ENCODE measurements at places on chromosomes 1 and 21.

DNA sequence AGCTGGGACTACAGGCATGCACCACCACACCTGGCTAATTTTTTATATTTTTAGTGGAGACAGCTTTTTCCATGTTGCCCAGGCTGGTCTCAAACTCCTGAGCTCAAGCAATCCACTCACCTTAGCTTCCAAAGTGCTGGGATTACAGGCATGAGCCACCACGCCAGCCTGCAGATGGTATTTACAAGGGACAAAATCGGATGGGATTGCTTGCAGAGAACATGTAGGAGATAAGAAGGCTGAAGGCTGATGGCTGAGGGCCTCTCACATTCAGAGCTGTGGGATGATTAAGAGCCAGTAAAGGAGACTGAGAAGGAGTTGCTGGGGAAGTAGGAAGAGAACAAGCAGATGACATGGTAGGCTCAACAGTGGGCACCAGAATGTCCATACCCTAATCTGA is 24.0 kb upstream of the QSOX1 start:
- DNase-seq, result no peak

DNA sequence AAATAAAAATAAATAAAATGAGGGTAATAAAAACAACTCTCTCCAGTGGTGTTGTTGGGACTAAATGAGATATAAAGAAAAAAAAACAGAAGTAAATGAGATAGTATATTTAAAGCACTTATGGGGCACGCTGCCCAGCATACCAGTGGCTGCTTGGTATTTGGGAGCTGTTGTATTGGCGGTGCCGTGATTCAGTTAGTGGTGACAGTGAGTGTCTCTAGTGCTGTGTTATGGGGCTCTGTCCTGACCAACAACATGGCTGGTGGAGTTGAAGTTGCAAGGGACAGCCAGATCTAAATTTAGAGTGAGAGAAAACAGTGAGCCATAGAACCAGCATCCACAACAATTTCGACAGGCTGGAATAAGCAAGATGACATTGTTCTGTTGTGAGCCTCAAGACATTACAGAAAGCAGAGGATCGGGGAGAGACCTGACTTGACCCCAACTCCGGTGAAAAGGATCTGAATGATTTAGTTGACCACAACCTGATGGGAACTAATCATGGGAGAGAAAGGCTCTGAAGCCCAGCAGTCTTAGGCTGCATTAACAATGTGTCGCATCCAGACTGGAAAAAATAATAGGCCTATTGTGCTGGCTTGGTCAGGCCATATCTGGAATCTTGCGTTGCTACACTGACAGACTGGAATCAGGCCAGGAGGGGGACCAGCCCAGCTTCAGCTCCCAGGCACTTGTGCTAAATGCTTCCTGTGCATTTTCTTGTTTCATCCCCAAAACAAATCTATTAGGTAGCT is 2.4 kb upstream of the MFSD2A start:
- DNase-seq, result no peak

- DNase-seq, result no peak
Measured at GRCh38 chr21:41927727-41928409, 25.9 kb downstream of the C2CD2 start.

- DNase-seq, result no peak
Measured at GRCh38 chr1:152020849-152021248, 16.0 kb downstream of the S100A11 start.

DNA sequence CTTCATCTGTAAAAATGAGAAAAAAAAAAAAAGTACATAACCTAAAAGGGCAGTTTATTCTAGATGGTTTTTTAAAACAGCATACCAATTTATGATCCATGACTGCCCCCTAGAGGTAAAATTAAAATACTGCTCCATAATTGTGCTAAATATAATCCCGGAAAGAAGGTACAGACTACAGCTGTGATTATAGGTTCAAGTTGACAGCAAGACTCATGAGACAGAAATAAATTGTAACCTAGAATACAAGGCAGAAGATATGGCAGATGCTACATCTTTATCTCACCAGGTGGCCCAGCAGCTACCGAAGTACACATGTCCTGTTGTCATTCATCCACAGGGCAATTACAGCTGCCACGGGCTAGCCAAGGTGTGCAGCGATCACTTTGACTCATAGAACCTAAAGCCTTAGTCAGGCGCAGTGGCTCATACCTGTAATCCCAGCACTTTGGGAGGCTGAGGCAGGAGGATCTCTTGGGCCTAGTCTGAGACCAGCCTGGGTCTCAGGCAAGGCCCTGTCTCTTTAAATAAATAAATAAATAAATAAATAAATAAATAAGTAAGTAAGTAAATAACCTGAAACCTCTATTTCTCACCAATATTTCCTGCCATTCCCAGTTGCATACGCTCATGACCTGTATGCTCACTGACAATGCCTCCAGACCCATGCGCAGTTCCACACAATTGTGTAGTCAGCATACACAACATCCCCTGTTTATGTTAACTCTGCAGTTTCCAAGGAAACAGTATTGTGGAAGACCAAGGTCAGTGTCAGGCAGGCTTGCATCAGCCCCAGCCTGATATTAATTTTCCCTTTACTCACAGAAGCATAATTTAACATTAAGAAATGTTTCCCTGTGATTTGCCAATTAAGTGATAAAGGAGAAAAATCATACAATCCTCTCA is 18.3 kb upstream of the PPIE start:
- no peak for DNase-seq

- no peak for DNase-seq
Measured at GRCh38 chr1:96683931-96684330, 37.7 kb upstream of the PTBP2 start.

DNA sequence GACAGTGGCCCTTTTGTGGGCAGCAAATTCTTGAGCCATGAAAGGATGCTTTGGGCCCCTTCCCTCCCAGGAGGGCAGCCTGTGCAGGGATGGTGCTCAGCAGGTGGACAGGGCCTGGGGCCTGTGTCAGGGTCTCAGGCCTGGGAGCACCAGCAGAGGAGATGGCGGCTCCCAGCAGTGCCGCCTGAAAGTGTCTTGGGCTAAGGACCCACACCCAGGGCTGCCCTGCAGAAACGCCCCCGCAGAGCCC is 23.9 kb downstream of the FTCD start:
- DNase-seq, result no peak

DNA sequence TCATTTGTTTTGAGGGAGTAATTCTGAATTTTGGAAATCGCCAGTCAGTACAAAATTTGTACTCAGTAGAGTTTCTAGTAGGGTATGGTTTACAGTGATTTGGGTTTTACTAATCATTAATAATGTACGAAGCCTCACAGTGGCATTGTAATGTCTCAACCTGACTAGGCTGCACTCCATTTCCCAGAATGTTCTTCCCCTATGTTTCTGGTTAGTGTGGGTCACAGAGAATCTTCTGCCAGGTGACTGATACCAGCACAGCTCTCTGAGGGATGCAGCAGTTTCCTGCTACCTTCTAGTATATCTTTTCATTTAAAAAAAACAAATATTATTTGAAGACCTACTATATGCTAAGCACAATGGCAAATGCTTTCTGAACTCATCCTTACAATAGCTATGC is 112.9 kb downstream of the PTPN14 start:
- DNase-seq, result no peak

- DNase-seq, result no peak
Measured at GRCh38 chr1:229031481-229032341, 239.2 kb upstream of the RAB4A start.

DNA sequence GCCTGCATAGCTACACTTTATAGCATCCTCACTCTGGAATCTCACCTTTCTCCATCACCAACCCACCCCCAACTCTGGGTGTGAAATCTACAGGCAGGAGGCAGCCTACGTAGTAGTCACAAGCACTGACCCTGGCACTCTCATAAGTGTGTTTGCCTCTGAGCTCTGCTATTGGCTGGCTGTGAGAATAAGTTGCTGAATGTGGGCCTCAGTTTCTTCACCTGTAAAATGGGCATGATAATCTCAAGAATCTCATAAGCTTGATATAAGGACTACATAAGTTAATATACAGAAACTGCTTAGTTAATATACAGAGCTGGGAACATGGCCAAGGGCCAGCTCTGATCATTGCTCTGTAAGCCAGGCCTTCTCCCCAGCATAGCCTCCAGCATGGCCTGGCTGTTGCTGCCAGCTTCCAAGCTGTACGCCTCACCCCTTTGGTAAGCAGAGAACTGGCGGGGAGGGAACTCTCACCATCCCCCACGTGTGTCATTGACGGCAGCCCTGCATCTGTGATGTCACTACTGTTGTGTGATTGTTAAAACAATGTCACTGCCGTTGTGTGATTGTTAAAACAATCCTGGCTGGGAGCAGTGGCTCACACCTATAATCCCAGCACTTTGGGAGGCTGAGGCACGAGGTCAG is 53.3 kb downstream of the SYF2 start:
- no peak for DNase-seq

GRCh38 chr1:66834926-66835325 is 33.9 kb upstream of the INSL5 start:
- DNase-seq, result no peak

- no peak for DNase-seq
Measured at GRCh38 chr1:108645564-108646184, 15.2 kb downstream of the HENMT1 start.

- no peak for DNase-seq
Measured at GRCh38 chr1:153805886-153806719, 30.9 kb downstream of the SLC27A3 start.

DNA sequence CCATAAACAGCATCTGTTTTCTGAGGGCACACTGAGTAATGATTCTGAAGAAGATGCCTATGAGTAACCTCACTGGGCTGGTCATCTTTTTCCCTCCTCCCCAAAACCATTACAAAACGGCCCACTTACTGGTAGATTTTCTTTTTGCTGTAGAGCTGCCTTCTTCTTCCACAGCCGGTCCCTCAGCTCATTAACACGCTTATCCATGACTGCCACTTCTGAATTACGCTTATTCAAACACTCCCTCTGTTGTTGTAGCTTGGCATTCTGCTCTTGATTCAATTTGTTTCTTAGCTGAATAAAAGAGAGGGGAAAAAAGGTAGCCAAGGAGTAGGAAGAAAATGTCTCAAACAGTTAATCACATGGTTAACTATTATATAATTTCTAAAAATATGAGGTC is 43.1 kb downstream of the TP53BP2 start:
- DNase-seq, result no peak

- no peak for DNase-seq
Measured at GRCh38 chr1:71307451-71307850, 226.6 kb upstream of the ZRANB2 start.

DNA sequence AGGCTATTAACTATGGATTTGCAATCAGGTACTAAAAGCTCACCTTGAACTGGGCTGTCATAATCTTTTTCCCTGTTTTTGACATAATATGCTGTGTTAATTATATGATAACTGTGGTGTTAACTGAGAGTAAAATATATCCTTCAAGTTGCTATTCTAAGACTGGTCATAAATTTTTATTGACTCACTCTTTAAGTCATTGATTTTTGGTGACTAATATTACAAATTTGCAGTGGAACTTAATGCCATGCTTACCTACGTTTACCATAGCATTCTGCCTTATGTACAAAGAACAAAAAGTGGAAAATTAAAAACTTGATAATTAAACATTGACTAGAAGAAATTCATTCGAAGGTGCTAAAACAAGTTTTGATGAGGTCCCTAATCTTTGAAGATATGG is 872.4 kb downstream of the BRINP3 start:
- DNase-seq, result no peak

DNA sequence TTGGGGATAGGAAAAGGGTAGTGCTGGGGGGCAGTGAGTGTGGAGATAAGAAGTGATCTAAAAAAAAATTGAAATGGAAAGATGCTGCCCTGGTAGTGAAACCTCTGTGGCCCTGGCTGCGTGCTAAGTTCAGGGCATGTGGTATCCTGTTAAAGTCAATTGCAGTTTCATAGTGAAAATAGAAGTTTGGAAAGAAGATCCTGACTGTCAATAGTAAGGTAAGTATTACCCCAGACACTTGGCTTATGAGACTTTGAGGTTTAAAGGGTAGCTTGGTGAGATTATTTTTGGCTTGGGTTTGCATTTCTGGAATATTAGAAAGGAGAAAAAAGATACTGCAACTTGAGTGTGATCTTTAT is 6.8 kb downstream of the ARID1A start:
- DNase-seq, result no peak

DNA sequence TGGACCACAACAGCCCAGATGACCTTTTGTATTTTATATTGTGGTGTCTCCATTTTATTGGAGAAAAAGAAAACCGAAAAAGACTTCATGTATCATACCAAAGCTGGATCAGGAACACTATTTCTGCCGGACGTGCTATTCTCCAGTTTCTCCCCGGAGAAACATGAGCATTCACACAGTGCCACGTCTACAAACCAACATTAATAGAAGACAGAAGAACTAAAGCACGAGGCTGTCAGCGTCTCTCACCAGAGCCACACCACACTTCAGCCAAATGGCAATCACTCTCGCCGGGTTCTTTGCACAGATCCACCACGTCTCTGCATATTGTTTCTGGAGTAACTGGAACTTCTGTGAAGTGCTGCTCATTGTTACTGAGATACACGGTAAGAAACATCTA is 24.8 kb downstream of the TP53BP2 start:
- DNase-seq, result no peak

- DNase-seq, result no peak
Measured at GRCh38 chr1:90881034-90881433, 140.8 kb downstream of the ZNF644 start.

DNA sequence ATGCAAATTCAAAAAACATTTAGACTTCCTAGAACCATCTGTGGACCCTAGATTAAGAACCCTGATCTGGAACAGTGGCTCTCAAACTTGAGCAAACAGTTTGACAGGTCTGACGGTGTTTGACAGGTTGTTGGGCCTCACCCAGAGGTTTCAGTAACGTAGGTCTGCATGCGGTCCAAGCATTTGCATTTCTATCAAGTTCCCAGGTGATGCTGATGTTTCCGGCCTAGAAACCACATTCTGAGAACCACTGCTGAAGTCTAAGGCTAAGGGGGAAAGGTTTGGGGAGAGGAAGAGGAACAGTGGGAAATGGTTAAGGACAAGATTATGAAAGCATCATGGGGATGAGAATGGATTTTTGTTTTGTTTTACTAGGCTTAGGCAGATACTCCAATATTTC is 48.6 kb downstream of the MDM4 start:
- DNase-seq, result no peak

- no peak for DNase-seq
Measured at GRCh38 chr1:115506924-115507589, 134.7 kb upstream of the VANGL1 start.

- DNase-seq, result peak; percentile 78
Measured at GRCh38 chr1:17475752-17476151, 36.3 kb upstream of the RCC2 start.

- no peak for DNase-seq
Measured at GRCh38 chr1:25024615-25025350, 94.7 kb upstream of the RUNX3 start.

GRCh38 chr1:112581586-112582192 is 37.3 kb downstream of the ST7L start:
- no peak for DNase-seq

GRCh38 chr1:157178490-157178889 is 40.3 kb upstream of the ETV3 start:
- DNase-seq, result no peak

DNA sequence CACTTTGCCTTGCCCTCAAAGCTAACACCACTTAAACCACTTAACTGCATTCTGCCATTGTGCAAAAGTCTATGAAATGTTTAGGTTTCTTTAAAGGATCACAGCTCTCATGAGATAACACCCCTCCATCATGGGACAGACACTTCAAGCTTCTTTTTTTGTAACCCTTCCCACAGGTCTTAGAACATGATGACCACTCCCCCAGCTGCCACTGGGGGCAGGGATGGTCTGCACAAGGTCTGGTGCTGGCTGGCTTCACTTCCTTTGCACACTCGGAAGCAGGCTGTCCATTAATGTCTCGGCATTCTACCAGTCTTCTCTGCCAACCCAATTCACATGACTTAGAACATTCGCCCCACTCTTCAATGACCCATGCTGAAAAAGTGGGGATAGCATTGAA is 7.7 kb downstream of the ADAMTS1 start:
- DNase-seq, result no peak

GRCh38 chr1:248388426-248388825 is 12.9 kb downstream of the OR2T6 start:
- no peak for DNase-seq

All from kidney epithelial cell (primary cell).